ENCODE measurements at places on chromosomes 1 and 21. TPM values are rescaled to one million over a fixed set of nuclear protein-coding genes. Genes with fewer than 3 reads are reported as not detected.

DNA sequence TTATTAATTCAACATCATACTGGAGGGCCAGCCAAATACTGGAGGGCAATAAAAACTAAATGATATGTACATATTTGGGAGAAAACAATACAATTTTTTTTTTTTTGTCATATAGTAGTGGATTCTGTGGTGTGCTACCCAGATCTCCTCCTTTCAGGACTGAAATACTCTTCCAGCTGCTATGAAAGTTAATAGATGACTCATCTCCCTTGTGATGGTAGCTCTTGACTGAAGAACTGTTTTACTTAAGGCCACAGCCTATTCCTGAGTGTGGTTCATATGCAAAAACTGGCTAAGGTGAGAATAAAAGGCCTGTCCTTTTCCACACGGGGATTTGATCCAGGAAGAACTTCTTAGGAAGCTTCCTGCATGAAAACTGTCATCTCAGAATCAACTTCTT lies 307.9 kb downstream of the HLX start:
- no peaks in the 10 kb centered on the region for H3K27me3 ChIP-seq
- H3K4me3 ChIP-seq = no peak overlapping the region
- H3K27ac ChIP-seq = no peak overlapping the region
- DNase-seq = no peak
- no peaks in the 10 kb centered on the region for H3K36me3 ChIP-seq

DNA sequence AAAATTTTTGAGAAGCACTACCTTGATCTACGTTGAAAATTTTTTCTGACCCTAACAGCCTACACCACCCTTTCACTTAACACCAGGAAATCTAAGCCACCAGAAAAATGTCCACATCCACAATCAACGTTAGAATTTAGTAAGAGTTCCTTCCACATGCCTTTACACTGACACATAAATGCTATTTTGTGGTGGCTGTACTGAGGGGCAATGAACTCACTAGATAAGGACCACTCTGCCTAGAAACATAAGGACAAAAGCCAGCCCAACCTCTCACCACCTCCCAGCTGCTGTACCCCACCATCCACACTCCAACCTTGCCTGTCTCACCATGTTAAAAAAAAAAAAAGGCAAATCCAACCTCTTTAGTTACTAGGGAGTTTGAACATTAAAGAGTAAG lies 29.8 kb downstream of the PARP1 start:
- H3K27ac ChIP-seq = no peak overlapping the region
- H3K36me3 ChIP-seq = peaks cover 97% of the 10 kb centered on the region
- no peak overlapping the region for H3K4me3 ChIP-seq
- no peak for DNase-seq

- H3K36me3 ChIP-seq = peaks cover 41% of the 10 kb centered on the region
- H3K4me1 ChIP-seq = no peaks in the 10 kb centered on the region
- no peak overlapping the region for H3K27ac ChIP-seq
- H3K4me3 ChIP-seq = no peak overlapping the region
Observed at GRCh38 chr1:11204396-11205190, 15.4 kb downstream of the ANGPTL7 start.

The CFHR3 gene
- 0.27 TPM for total RNA-seq

GRCh38 chr21:17752171-17752570 lies 67.0 kb downstream of the C21orf91 start:
- H3K27me3 ChIP-seq = no peaks in the 10 kb centered on the region
- no peak overlapping the region for H3K27ac ChIP-seq
- no peak overlapping the region for H3K4me3 ChIP-seq
- 0 out of 2 replicates have a peak, but pooled peaks cover 5% of the 10 kb centered on the region for H3K4me1 ChIP-seq

Data from WTC11 (cell line).